Activated CD8-positive, alpha-beta memory T cell treated with anti-CD3 and anti-CD28 coated beads for 1 hour (primary cell): ENCODE measurements at places on chromosomes 5 and 9.

DNA sequence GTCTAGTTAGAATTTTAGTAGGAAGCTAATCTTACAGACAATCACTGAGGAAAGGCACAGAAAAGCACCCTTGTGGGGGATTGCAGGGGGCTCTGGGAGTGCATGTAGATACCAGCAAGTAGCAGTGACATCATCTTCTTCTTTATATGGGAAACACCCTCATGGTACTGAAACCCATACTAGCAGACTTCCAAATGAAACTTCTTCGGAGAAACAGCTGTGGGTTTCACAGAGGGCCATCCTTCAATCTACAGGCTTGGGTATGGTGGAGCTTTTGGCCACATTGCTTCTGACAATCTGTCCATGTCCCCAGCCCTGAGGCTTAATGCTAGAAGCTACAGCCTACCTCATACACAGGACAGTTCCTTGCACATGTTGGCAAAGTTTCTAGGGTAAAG lies 165.2 kb upstream of the NFIB start:
- no peak for DNase-seq

DNA sequence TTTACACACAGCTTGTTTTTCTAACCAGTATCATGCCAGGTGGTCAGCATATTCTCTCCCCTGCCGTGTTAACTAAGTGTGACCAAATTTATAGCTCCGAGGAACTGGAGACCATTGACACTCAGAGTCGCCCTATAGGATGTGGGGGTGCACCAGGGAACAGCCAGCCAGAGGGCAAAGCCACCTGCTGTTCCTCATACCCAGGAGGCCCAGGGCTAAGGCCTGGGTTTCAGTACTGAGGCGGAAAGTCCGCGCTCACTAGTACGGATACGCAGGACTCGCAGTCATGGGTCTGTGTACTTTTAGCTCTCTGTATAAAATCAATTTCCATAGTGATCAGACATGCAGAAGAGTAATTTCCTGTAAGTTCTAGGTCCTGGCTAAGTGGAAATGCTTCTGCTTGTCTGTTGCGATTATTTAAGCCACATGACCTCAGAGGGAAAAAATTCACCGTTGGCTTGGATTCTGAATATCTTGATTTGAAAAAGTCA lies 247.0 kb downstream of the AOPEP start:
- no peak for DNase-seq

GRCh38 chr5:74251141-74252035 lies 389.1 kb downstream of the ENC1 start:
- no peak for DNase-seq

DNA sequence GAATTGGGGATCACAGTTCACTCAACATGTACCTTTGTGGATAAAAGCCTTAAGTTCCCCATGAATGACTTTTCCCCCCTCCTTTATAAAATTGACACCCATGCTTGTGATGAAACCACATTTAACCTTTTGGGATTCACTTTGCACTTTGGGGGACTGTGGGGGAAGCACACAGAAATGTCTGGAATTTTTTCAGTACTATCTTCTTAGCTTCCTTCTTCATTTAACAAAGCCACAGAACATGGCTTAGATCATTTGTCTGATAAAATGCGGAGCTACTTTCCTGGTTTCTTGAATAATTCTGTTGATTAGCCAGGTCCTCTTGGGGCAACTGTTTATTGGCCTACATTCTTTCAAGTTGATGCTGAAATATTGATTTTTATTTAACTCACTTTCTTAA lies 29.9 kb downstream of the TNFSF15 start:
- DNase-seq: no peak

DNA sequence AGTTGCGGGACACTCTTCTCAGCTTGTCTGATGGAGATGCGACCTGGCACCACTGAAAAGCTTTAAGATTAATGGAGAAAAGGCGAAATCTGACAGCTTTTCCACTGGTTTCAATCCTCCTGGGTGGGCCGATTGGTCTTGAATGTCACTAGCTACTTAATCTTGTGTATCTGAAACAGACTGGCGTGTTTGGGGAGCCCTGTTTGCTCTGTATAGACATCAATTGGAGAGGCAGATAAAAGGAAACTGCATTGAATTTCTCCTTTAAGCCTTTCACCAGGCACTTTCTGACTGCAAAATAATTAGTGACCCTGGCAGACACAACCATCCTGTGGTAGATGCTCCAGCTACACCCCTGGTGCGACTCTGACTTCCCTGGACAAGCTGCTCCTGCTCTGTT lies 224.2 kb downstream of the NDUFS4 start:
- DNase-seq: no peak

GRCh38 chr9:128685636-128686489 lies 3.2 kb upstream of the SET start:
- DNase-seq: no peak

- DNase-seq: no peak
Observed at GRCh38 chr5:66144834-66145390, 812 bp downstream of the SREK1 start.

- DNase-seq: no peak
Observed at GRCh38 chr5:111675201-111675934, 81.6 kb downstream of the NREP start.

- no peak for DNase-seq
Observed at GRCh38 chr9:34572628-34573027, 16.9 kb downstream of the CNTFR start.

DNA sequence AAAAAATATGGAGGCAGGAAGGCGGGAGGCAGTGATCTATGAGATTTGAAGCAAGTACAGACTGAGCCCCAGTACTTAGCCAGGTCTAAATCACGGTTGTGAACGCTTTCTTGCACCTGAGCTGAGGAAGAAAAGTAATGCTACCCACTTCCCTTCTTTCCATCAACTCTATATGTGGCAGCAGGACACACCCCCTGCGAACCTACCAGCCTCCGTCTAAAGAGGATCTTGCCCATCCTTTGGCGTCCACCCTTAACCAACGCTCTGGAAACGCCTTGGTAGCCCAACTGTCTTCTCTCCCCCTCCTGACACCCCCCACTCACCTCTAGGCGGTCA lies 545 bp downstream of the HMGCS1 start:
- no peak for DNase-seq

DNA sequence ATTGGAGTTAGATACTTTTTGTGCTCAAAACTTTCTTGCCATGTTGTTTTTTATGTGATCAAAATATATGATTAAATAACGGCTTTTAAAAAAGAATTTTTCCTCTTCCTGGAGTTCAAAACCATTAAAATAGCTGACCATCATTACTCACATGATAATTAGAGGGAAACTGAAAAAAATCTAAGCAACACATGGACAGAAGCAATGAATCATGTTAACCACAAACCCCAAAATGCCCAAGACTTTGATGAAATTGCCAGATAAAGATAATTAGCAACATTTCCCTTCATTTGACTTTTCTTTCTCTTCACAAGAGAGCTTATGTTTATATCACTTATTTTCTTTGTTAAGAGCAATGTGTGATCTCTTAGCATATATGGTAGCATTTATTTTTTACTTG lies 1294.2 kb downstream of the EFNA5 start:
- no peak for DNase-seq

DNA sequence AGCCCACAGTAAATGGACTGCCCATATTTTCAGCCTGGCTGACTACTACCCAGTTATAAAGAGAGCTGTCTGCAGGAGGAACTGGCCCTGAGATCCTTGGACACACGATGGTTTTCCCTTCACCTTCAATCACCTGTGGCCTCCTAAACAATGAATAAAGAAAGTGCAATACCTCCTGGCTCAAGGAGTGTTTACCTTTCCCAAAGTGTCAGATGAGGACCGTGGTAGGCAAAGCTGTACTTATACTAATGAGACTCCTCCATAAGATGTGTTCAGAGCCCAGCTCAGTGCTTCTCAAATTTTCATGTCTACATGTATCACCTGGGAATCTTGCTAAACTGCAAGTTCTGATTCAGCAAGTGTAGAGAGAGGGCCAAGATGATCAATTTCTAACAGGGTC lies 284.5 kb upstream of the VLDLR start:
- DNase-seq: no peak

GRCh38 chr5:4255441-4255840 lies 659.8 kb downstream of the IRX1 start:
- no peak for DNase-seq

DNA sequence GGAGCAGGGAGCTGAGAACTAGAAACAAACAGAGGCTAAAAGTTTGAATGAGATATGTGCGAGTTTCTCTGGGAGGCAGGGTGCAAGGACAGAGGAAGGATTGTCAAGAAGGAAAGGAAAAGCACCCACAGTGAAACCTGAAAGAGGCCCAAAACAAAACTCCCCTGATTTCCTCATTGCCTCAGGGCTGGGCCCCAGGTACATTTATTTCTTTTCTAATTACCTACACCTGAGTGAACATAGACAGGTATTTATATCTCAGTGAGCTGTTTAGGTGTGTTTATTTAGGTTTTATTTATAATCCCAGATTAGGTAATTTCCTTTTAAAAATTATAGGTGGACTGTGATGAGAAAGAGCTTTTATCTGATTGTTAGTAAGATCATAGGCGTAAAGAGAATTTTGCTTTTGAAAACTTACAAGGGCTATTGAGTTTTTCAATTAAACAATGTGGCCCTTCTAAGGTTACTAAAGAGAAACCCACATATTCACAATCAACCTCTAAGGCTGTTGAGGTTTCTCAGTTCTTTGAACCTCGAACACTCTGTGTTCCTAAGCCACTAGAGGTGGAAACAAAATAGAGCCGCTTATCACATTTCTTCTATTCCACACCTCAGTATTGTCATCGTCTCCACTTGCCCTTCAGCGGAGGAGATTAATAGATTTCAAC lies 344.8 kb downstream of the ZNF608 start:
- no peak for DNase-seq
